ENCODE measurements at places on chromosomes 3 and 15.

- DNase-seq: no peak
These were observed 2.2 kb downstream of the CAND2 start for GRCh38 chr3:12798559-12799179.

- no peak for DNase-seq
These were observed 342.2 kb downstream of the GBE1 start for GRCh38 chr3:81419228-81419627.

DNA sequence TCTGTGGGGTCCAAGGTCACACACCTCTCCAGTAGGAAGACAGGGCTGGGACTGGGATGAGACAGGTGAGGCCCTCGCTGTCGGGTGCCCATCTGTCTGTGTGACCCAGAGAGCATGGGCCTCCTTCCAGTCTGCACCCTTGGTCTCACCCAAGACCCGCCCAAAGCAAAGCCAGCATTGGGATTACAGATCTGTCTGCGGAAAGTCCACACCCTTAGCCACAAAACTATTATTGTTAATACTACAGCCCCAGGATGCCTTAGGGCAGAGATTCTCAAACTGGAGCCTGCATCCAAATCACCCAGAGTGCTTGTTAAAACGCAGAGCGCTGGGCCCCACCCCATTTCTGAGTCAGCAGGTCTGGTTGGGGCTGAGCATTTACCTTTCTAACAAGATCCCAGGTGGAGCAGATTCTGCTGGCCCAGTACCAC is 58.5 kb upstream of the ZNF148 start:
- no peak for DNase-seq

DNA sequence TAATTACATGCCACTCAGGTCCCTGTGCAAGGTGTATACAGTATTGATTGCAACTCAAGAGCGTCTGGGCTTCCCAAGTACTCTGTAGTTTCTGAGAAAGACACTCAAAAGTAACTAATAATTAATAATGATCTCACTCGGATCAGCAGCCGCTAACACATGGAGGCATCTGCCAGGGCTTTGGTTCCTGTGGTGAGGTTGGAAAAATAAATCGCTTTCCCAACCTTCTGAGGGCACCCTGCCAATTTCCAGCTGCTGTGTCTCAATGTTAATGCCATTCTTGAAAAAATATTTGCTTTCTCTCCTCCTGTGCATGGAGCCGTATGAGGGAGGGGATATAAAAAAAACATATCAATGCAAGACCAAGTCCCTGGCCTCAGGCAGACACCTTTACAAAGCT is 116.5 kb upstream of the SLC2A2 start:
- DNase-seq: no peak

DNA sequence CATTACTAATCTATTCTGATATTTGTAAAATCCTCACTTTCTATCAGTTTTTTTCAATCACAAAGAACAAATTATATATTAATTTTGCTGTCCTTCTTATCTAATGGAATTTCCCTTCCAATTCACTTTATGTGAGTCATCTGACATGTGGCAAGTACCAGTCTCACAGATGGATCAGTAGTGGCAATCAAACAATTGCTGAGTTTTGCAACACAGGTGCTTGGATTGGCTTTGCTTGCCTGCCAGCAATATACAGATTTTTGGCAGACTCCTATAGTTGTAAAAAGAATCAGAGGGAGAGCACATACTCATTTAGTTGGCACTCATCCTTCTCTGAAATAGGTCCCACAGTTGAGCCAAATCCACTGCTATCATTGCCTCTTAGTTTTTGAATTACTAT is 83.7 kb downstream of the BCHE start:
- no peak for DNase-seq

DNA sequence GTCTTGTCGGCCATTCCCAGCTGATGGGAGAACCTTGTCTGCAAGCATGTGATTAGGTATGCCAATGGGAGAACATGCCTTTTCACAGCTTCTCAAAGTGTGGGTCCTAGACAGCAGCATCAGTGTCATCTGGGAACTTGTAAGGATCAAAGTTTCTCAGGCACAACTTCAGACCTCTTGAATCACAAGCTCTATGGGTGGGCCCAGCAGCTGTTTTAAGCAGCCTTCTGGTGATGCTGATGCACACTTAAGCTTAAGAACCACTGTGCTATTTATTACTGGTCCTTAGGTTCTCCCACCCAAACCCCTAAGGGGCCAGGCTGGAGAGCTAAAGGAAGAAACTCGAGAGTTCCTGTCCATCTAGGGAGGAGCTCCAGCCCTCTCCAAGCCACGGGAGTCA is 453.9 kb upstream of the PROK2 start:
- DNase-seq: no peak

GRCh38 chr3:131620977-131621376 is 118.2 kb upstream of the MRPL3 start:
- no peak for DNase-seq

- no peak for DNase-seq
These were observed 6.3 kb upstream of the PXK start for GRCh38 chr3:58326267-58326900.

- no peak for DNase-seq
These were observed 10.7 kb downstream of the HMCES start for GRCh38 chr3:129289201-129289921.

DNA sequence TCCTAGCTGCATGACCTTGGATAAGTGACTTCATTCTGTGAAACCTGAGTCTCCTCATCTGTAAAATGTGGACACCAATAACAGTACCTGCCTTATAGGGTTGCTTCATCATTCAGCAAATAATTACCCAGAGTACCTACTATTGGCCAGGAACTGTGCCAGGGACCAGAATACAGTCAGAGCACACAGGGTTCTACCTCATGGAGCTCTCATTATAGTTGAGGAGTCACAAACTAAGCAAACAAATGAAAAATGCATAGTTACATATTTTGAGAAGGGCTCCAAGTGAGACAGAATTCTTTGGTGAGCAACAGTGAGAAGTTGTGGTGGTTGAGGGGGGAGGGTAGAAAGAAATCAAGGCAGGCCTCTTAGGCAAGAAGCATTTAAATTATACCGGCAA is 308.6 kb upstream of the WNT5A start:
- DNase-seq: no peak

DNA sequence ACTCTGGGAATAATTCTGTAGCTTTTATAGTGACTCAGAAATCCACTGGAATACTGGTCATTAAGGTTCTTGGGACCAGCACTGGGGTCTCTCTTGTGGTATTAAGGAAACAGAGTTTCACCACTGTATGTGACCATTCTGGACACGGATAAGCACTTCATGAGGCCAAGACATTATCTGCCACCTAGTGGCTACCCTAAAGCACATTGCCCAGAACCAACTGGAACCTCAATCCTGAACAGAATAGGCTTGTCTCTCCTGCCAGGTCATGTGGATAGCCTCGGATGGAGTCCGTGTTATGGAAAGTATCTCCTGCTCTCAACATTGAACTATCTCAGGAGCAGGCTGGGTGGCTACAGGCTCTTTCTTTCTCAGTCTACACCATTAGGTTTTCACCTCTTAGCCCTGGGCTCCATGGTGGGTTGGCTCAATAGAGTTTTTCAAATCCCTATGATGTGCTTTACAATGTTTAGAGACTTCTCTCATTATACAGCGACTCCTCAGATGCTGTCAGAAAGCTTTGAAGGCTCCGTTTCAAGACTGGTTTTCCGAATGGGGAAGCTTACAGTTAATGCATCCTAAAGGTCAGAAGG is 167.6 kb upstream of the ST8SIA2 start:
- DNase-seq: no peak

GRCh38 chr3:52779011-52779836 is 1.8 kb downstream of the ITIH1 start:
- no peak for DNase-seq

GRCh38 chr3:186790261-186790981 is 7.0 kb downstream of the EIF4A2 start:
- DNase-seq: no peak

DNA sequence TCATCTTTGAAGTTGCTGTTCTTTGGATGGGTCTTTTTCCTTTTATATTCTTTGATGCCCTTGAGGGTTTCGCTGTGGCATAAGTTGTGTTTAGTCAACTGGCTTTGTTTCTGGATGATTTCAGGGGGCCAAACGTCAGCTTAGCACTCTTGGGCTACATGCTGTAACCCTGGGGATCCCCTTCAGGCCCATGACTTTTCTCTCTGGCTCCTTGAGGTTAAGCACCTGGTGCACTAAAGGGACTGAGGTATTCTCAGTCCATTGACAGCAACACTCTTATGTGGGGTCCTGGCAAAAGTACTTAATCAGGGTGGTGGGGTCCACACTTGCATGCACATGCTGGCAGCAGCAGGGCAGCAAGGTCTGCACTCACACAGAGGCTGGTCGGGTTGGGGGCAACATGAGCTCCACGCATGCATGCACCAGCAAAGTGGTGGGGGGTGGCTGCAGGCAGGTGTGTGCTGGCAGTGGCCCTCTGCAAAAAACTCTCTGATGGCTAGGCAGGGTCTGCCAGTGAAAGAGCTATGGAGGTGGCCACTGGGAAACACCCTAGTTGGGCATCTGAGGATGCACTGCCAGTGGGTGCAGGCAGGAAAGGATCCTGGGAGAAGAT is 38.1 kb upstream of the CD200R1L start:
- DNase-seq: no peak

DNA sequence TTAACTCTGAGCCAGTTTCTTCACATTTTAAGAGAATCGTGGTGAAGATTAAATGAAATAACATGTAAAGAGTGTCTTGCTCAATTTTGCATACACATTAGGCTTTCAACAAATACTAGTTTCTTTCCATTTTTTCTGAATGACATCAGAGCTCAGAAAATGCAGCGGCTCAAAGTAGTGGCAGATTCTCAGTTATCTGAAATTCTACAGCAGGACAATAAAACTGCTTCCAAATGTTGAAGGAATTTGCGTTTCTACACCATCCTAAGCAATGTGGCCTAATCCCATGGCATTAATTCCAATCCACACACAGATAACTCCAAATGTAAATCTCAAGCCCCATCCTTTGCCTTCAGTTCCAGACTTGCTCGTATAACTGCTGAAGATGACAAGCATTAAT is 115.8 kb downstream of the PLCH1 start:
- no peak for DNase-seq

GRCh38 chr3:69997631-69998307 is 1.8 kb upstream of the SAMMSON start:
- no peak for DNase-seq
